ENCODE measurements at places on chromosomes 13 and 19. TPM values are rescaled to one million over a fixed set of nuclear protein-coding genes. Genes with fewer than 3 reads are reported as not detected.

POSTN gene
- total RNA-seq: not detected

DNA sequence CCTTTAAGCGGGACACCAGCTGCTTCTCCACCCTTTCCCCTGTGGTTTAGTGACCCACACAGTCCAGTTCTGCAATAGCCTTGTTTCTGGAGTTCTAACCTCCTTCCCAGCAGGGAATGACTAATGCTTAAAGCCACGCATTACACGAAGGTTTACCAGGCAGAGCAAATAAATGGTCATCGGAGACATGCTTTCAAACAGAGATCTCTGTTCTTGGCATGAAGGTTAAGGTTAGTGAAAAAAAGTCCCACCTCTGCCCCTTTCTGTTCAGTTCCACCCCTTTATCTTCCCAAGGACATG, 25.3 kb upstream of the MEDAG start:
- no peak overlapping the region for H3K4me3 ChIP-seq
- peaks cover 8% of the 10 kb centered on the region for H3K36me3 ChIP-seq
- H3K27me3 ChIP-seq: peaks cover 25% of the 10 kb centered on the region
- H3K4me1 ChIP-seq: peaks cover 2% of the 10 kb centered on the region
- no peak overlapping the region for H3K27ac ChIP-seq

GRCh38 chr19:3338541-3339181, 27.7 kb upstream of the NFIC start:
- H3K4me3 ChIP-seq: peak overlapping the region; percentile 86
- H3K4me1 ChIP-seq: peaks cover 9% of the 10 kb centered on the region
- no peaks in the 10 kb centered on the region for H3K27me3 ChIP-seq
- no peaks in the 10 kb centered on the region for H3K36me3 ChIP-seq

ZNF446 gene
- 13.9 TPM for total RNA-seq

- H3K36me3 ChIP-seq: peaks cover 2% of the 10 kb centered on the region
- no peak for DNase-seq
- no peaks in the 10 kb centered on the region for H3K27me3 ChIP-seq
- no peak overlapping the region for H3K27ac ChIP-seq
- H3K4me1 ChIP-seq: peaks cover 3% of the 10 kb centered on the region
Measured at GRCh38 chr19:18131841-18132596, 20.9 kb upstream of the PIK3R2 start.

DNA sequence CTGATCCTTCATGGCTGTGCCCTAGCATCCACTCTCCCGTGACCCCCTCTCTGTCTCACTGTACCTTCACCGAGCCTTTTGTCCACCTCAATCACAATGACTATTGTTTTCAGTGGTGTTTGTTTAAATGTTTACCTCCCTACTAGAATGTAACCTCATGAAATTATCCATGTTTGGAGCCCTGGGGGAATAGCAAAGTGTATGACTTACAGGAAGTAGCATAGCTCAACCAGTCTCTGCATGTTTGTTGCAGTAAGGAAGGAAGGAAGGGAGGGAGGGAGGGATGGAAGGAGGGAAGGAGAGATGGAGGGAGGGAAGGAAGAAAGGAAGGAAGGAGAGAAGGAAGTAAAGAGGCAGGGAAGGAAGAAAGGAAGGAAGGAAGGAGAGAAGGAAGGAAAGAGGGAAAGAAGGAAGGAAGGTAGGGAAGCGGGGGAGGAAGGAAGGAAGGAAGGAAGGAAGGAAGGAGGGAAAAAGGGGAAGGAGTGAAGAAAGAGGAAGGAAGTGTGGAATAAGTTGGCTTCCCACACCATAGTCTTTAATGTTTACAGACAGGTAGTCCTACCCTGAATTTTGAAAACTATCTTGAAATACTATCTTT, 421.4 kb downstream of the COG6 start:
- no peak overlapping the region for H3K4me3 ChIP-seq
- H3K27me3 ChIP-seq: no peaks in the 10 kb centered on the region
- no peak for DNase-seq
- no peak overlapping the region for H3K27ac ChIP-seq
- H3K4me1 ChIP-seq: peaks cover 3% of the 10 kb centered on the region

MEIS3 gene
- total RNA-seq: 0.34 TPM

DNA sequence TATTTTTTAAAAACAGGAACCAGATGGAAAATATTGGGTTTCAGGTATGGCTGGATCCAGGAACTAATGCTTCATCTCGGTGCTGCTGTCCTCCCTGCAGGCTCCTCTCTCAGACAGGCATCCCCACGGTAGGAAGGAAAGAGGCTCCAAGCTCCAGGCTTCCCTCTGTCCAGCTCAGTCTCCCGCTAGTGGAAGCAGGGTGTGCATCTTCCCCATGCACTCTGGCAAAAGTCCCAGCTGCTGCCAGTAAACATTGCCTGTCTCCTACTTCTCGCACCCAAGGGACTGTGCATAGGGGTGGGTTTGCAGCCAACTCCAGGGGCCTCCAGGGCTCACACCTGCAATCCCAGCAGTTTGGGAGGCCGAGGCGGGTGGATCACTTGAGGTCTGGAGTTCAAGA, 29.2 kb downstream of the IL12RB1 start:
- H3K36me3 ChIP-seq: peaks cover 2% of the 10 kb centered on the region
- no peaks in the 10 kb centered on the region for H3K27me3 ChIP-seq
- DNase-seq: no peak
- peak overlapping the region; percentile 50 for H3K4me3 ChIP-seq

DNA sequence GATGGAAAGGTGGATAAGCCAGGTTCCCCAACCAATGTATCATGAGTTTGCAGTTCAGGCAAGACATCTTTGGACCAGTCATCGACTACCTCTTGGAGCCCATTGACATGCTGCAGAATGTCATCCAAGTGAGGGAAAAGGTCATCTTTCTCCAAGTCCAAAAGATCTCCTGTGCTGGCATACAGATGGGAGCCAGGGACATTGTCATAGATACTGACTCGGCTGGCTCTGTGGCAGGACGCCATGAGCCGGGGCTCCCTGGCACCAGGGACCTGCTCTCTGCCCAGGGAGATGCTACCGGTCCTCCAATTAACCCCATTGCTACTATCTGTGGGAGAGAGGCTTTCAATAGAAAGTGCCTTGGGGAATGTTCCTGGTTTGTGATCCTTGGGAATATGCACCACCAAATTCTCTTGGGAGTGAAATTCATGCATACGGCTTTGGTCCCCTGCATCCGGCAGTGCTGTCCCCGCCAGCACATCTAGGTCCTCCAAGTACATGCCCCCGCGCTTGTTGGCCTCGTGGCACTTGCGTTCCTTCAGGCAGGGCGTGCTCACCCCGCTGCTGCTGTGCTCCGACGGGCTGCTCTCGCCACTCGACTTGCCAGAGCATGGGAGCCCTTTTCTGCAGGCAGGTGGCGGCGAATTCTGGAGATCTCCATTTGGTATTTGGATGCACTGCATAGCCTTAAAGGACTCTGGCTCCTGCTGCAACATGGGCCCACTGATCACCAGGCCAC, 113.0 kb downstream of the KL start:
- no peak overlapping the region for H3K4me3 ChIP-seq
- H3K27ac ChIP-seq: no peak overlapping the region
- H3K36me3 ChIP-seq: no peaks in the 10 kb centered on the region
- no peak for DNase-seq
- no peaks in the 10 kb centered on the region for H3K4me1 ChIP-seq
- H3K27me3 ChIP-seq: peaks cover 16% of the 10 kb centered on the region

- no peaks in the 10 kb centered on the region for H3K27me3 ChIP-seq
- peaks cover 20% of the 10 kb centered on the region for H3K4me1 ChIP-seq
- no peak for DNase-seq
- peaks cover 6% of the 10 kb centered on the region for H3K36me3 ChIP-seq
- H3K27ac ChIP-seq: peak overlapping the region; percentile 60
- H3K4me3 ChIP-seq: no peak overlapping the region
Measured at GRCh38 chr13:73850104-73850873, 283.9 kb downstream of the KLF12 start.

SIGLEC12 gene
- total RNA-seq: not detected

- H3K4me3 ChIP-seq: no peak overlapping the region
- H3K4me1 ChIP-seq: no peaks in the 10 kb centered on the region
- H3K27ac ChIP-seq: no peak overlapping the region
- H3K36me3 ChIP-seq: no peaks in the 10 kb centered on the region
Measured at GRCh38 chr13:43191546-43191945, 168.2 kb downstream of the DNAJC15 start.

OR10H1 gene
- not detected for total RNA-seq

DNA sequence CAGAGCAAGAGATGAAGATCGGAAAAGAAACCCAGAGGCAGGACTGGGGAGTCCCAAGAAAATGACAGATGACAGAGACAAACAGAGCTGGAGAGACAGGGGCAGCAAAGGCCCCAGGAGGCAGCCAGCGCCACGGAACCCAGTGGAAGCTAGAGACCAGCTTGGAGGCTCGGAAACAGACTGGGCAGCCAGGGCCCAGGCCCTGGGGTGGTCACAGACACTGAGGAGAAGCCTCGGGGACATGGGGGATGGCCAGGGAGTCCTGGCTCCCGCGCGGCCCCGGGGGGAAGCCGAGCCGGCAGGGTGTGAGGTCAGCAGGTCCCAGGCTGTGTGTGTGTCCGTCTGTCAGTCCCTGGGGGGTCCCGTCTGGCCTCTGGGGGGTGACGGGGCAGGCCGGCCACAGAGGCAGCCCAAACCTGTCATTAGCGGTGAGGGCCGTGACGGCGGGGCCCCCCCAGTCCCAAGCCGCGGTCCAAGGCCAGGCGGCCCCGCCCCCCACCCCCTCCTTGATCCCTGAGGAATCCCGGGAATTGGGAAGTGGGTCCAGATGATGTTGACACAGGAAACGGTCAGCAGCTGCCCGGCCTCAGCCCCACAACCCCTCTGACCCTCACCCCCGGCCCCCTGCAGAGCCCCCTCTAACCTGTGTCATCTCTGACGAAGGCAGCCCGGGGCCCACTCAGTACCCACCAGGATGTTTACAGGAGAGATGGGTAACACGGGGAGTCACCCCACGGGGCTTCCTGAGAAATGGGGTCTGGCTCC, 2.5 kb upstream of the TMEM190 start:
- H3K36me3 ChIP-seq: peaks cover 15% of the 10 kb centered on the region
- peaks cover 40% of the 10 kb centered on the region for H3K27me3 ChIP-seq
- peaks cover 15% of the 10 kb centered on the region for H3K4me1 ChIP-seq

DNA sequence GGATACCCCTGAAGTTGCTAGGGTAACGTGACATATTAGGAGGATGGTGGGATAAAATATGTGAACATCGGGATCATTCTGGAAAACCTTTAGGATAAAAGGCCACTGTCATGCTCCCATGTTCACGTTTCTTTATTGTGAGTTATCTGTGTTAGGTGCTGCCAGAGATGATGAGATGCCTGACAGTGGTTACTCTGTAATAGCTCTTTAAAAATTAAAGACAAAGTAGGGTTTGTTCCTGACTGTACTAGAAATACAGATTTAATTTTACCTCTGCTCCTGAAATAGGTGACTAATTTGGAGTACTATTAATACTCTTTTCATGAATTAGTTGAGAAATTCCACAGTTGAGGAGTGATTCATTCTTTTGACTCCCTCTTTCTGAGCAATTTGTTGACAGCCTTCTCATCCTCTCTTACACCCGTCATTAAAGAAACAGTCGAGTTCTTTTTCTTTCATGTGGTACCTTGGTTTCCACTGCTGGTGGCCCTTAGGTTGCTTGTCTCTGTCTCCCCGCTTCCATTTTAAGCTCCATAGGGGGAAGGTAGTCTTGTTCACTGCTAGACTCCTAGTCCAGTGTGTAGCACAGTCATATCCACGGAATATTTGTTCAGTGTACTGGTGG, 28.4 kb downstream of the SAE1 start:
- H3K27ac ChIP-seq: peak overlapping the region; percentile 91
- H3K4me1 ChIP-seq: peaks cover 31% of the 10 kb centered on the region
- no peaks in the 10 kb centered on the region for H3K27me3 ChIP-seq

PSG7 gene
- total RNA-seq: not detected

GRCh38 chr19:3603121-3603811, 3.4 kb downstream of the TBXA2R start:
- H3K27me3 ChIP-seq: no peaks in the 10 kb centered on the region
- no peak overlapping the region for H3K27ac ChIP-seq
- no peaks in the 10 kb centered on the region for H3K36me3 ChIP-seq
- H3K4me3 ChIP-seq: no peak overlapping the region
- H3K4me1 ChIP-seq: peaks cover 2% of the 10 kb centered on the region
- no peak for DNase-seq

ZNF729 gene
- total RNA-seq: not detected

DNA sequence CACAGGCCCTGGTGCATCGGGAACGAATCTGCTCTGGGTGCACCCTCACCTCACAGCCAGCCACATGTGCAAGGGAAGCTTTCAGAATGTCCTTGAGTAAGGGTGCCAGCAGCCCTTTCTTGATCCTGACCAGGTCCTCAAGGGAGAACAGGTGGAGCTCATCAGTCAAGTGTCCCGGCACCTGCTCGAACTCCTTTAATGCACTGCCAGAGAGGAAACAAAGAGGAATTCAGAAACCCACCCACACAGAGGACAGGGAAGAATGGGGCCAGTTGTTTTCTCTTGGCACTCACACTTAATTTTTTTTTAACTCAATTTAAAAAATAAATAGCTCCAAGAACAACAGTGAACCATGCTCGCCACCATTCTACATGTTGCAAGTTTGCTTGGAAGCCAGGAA, 41.7 kb downstream of the RUBCNL start:
- no peak overlapping the region for H3K4me3 ChIP-seq
- peaks cover 11% of the 10 kb centered on the region for H3K4me1 ChIP-seq
- H3K27ac ChIP-seq: no peak overlapping the region
- DNase-seq: no peak

FUT2 gene
- total RNA-seq: not detected

GRCh38 chr19:6967967-6968366, 53.3 kb downstream of the MBD3L2B start:
- no peak for DNase-seq
- no peaks in the 10 kb centered on the region for H3K27me3 ChIP-seq
- peaks cover 3% of the 10 kb centered on the region for H3K4me1 ChIP-seq
- H3K4me3 ChIP-seq: no peak overlapping the region

DNA sequence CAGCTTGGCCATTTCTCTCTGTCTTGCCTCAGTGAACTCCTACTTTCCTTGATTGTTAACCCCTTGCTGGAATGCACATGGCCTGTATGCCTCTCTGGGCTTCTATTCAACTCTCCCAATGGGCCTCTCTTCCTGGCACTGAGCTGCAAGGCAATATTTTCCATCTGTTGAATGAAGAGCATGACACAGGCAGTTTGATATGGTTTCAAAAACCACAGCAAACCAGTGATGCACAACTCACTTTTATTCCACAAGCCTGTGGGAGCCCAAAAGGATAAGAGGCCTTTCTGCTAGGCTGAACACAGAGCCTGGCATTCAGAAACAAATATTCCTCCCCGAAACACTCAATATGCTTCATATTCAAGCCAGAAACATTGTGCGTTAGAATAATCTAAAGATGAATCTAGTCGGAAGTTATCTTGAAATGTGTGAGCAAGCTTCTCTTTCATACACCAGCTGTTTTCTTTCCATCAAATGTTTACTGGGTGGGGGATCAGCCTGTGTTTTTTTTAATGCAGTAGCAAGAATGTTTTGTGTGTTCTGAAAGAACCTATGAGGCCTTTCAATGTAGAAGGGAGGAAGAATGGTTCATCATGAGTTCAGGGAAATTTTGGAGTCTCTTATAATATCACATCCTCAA, 443.1 kb upstream of the SPRY2 start:
- H3K27ac ChIP-seq: no peak overlapping the region
- no peaks in the 10 kb centered on the region for H3K4me1 ChIP-seq
- no peak for DNase-seq
- H3K36me3 ChIP-seq: no peaks in the 10 kb centered on the region
- no peak overlapping the region for H3K4me3 ChIP-seq
- H3K27me3 ChIP-seq: no peaks in the 10 kb centered on the region
